ENCODE measurements at places on chromosomes 2 and 18.

DNA sequence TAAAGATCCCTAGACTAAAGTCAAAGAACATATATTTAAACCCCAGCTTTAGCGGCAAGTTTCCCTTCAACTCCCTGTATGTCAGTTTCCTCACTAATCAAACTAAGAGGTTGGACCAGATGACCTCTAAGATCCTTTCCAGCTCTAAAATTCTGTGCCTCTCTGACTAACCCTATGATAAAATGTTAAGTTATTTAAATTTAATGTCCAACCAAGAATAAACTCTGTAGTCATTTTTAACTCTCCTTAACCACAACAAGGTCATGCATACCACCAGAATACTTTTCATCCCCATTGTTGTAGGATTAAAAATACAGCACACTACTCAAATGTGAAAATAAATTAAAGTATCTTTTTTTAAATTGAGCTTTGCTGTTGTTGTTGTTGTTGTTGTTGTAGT lies 5.2 kb upstream of the PDE1A start:
- no peak for DNase-seq

- no peak for DNase-seq
Measured at GRCh38 chr2:205848601-205849000, 166.3 kb downstream of the NRP2 start.

- DNase-seq = no peak
Measured at GRCh38 chr18:79329786-79330185, 65.9 kb upstream of the NFATC1 start.

GRCh38 chr2:9889812-9890261 lies 46.6 kb downstream of the TAF1B start:
- DNase-seq = no peak

DNA sequence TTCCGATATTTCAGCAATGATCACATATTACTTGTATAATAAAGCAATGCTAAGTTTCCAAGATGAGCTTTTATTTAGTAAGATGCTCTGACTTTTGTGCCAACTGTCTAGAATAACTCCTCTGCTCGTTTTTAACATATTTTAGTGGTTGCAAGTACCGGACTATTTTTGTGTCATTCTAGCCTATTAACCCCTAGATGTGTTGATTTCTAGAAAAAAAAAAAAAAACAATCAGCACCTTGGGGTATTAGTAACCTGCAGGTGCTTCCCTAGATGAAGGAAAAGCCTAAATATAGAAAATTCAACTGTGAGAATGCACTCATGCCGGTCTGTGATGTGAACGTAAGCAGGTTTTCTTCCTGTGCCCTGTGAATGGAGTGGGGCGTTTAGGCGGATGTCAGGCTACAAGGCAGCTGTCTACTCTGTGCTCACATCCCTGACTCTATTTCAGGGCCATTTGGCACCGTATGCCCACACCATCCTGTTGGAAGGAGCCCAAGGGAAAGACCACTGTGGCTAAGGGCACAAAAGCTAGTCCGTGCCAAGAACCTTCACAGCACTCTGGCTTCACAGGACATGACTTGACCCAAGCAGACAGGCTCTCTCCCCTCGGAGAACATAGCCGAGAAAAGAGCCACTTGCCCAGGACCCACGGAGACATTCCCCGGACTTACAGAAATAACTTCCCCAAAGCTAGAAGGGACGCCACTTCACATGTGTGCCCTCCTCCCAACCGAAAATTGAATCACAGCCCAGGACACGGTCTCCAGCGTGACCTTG lies 60.9 kb upstream of the AGAP1 start:
- DNase-seq = no peak

DNA sequence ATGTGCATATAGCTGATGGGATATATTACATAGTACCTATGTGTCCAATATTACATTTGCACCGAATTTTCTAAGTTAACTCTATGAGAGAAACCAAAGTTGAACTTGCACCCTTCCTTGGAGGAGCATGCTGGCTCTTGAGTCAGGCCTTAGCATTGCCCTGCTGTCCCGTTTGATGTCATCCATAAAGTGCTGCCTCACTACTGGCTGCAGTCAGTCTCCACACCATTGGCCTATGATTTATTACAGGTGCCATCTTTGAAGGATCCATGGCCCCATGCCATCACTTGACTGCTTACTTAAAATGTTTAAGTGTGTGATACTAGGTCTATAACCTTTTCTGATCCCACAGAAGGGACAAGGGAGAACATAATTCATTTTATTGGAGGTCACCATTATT lies 249.3 kb upstream of the RBBP8 start:
- no peak for DNase-seq

DNA sequence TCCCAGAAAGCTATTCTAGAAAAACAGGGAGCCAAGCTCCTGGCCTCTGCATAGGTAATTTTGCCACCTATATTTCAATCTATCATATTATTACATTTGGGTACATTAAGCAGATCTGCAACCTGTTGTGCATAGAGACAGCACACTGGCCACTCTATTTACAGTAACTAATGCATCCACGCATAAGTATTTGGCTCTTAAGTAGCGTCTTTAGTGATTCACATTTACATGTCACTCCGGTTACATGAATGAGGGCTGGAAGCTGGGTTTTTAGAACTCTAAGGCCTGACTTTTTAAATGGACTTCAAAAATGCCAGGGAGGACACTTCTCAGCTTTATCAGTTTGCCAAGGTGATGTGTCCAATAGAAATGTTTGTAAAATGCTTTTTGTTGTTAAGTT lies 97.7 kb downstream of the NYAP2 start:
- DNase-seq = no peak

GRCh38 chr2:52862801-52863200 lies 904.8 kb upstream of the CHAC2 start:
- DNase-seq = no peak

DNA sequence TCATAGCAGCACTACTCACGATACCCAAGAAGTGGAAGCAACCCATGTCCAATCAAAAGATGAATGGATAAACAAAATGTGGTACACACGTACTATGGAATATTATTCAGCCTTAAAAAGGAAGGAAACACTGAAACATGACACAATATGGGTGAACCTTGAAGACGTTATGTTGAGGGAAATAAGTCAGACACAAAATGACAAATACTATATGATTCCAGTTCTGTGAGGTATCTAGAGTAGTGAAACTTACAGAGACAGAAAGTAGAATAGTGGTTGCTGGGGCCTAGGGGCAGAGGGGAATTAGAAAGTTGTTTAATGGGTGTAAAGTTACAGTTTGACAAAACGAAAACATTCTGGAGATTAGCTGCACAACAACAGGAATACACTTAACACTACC lies 24.7 kb downstream of the TLK1 start:
- DNase-seq = no peak

DNA sequence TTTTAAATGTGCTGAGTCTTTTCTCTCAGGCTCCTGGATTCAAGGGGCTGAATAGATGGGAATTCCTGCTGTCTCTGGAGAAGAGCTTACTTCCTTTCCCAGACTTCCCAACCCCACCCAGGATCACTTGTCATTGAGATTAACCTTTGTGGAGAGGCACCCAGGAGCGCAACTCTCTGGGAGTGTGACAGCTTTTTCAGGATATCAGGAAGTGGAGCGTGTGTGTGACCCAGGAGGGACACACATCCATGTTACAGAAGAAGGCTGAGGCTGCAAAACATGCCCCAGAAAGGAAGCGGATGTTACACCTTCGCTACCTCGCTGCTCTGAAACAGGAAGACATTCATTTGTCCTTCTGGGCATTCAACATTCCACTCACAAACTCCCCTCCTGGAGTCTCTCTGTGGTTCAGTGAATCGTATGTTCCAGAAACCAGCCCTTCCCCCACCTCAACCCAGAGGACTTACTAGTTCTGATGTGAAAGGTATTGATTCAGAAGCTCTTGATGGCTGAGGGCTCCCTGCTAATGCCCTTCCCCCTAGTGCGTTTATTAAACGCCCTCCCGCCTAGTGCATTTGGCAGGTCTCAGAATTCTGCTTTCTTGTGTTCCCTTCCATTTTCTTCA lies 523.9 kb downstream of the TNS1 start:
- no peak for DNase-seq

GRCh38 chr2:23639406-23639982 lies 254.5 kb downstream of the KLHL29 start:
- DNase-seq = no peak

DNA sequence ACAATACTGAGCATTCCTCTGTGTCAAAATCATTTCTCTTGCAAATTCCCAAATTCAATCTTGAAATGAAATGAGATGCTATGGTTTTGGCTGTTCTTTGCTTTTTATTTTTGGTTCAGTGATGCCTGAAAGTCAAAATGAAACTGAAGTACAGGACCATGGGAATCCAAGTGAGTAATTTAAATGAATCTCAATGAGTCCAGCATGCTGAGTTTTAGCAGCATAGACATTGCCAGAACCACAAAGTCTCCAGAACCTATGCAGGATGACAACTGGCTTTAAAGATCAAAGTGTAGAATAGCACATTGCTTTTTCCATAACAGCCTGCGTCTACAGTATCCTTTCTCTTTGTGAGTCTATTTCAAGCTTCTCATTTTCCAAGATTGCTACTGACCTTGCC lies 1050.7 kb upstream of the PIK3C3 start:
- DNase-seq = no peak

GRCh38 chr2:39667886-39668276 lies 2.2 kb downstream of the TMEM178A start:
- no peak for DNase-seq

- DNase-seq = no peak
Measured at GRCh38 chr18:68427951-68428401, 286.9 kb downstream of the TMX3 start.

DNA sequence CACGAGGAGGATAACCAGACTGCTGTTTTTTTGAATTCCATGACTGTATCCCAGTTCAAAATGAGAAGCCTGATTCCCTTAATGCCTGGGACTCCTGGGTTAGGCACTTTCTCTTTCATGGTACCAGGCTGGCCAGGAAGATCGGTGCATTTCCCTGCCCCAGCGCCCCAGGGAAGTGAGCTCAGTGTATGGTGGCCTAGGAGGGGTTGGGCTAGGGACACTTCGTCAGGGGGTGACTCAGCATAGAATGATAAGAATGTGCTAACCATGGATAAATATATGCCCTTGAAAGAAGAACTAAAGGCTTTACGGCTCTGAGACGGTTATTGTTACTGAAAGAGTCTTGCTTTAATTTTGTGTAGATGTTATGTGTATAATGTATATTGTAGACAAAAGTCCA lies 27.5 kb upstream of the FAM237A start:
- no peak for DNase-seq

DNA sequence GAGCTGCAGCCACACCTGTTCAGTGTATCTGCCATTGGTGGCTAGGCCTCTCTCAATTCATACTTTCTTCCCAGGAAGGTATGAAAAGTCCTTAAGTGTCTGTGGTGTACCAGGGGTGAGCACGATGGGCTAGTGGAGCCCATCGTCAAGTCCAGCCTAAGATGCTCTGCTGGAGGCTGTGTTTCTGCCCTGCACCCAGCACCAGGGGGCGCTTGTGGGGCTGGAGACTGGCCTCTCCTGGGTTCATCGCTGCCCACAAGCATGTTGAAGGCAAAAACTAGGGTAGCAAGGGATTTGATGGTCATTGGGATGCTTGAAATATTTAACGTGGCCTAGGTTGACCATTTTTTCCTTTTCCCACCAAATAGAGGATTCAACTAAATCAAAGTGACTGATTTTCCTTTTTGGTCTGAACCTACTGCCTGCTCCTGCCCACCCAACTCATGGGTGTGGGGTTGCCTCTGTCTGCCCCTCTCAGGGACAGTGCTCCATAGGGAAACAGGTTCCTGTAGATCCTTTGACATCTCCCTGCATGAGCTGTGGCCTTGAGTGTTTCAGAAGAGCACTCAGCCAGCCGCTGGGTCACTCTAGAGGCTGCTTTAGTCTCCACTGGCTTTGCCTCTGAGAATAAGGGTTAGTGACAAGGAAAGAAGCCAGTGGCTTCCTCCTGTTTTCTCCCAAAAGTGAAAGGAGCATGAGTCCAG lies 59.0 kb downstream of the TPGS2 start:
- no peak for DNase-seq

DNA sequence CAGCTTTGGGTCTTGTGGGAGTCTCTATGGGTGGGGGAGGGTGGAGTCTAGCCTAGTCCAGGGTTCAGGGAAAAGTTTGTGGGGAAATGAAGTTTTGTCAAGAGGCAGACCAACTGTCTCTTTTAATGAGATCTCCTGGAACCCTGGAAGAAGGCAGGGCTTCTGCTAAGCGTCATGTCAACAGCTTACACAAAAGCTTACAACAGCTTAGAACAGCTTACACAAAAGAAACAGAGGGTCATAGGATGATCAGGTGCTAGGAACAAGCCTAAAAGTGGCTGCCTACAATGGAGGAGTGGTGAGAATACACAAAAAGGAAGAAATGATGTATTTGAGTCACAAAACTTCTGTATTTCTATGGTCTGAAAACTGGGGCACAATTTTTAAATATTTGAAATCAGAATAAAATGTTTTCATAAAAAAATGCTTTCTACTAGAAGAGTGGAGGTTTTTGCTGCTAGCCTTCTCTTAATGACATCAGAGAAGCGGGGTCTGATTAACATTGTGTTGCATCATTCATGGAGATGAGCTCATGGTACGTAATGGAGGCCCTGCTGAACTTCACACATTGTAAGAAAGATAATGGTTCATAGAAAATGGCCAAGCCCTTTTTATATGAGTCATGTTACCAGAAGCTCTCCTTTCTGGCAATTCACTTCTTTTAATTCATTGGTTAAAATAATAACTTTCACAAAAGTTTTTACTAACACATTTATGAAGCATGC lies 351.0 kb downstream of the PIK3C3 start:
- DNase-seq = no peak

GRCh38 chr2:226771067-226771466 lies 28.6 kb downstream of the IRS1 start:
- no peak for DNase-seq

- no peak for DNase-seq
Measured at GRCh38 chr2:115115135-115115534, 672.7 kb downstream of the DPP10 start.

DNA sequence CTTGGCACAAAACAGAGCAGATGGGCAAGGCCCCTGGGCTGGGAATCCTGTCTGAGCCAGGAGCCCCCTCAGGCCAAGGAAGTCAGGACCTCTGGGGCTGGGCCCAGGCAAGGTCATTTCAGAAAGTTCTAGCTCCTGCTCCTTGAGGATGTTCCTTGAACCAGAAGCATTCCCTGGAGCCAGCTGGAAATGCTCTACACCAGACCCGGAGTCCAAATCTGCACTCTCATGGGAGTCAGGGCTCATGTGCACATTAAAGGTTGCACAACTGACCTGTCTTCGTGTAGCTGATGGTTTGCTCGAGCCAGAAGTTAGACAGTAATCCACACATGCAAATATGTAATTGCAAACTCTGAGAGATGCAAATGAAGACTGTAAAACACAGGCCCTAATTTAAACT lies 18.0 kb downstream of the PARD6G start:
- DNase-seq = no peak

DNA sequence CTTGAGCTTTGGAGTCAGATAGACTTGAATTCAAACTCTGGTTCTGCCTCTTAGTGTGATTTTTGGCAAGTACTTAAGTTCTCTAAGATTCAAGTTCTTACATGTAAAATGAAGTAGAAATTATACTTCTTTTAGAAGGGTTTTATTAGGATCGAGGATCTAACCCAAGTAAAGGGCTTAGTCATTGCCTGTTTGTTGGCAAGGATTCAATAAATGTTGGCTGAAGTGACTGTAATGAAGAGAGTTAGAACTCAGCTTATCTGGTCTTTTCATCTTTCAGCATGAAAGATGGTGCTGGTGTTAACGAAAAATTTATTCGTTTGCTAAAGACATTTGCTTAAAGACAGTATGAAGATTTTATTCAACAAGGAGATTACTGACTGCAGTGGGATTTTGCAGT lies 315.9 kb upstream of the THUMPD2 start:
- peak; percentile 64 for DNase-seq

- no peak for DNase-seq
Measured at GRCh38 chr2:169110419-169110818, 41.1 kb downstream of the DHRS9 start.

- no peak for DNase-seq
Measured at GRCh38 chr18:46751882-46752281, 5.0 kb downstream of the ST8SIA5 start.
